Stimulated activated CD4-positive, alpha-beta T cell treated with anti-CD3 and anti-CD28 coated beads, Interleukin-1b, Interleukin-23, amount 100 ng/mL, for 1 hour (primary cell): ENCODE measurements at places on chromosomes 16 and 17.

DNA sequence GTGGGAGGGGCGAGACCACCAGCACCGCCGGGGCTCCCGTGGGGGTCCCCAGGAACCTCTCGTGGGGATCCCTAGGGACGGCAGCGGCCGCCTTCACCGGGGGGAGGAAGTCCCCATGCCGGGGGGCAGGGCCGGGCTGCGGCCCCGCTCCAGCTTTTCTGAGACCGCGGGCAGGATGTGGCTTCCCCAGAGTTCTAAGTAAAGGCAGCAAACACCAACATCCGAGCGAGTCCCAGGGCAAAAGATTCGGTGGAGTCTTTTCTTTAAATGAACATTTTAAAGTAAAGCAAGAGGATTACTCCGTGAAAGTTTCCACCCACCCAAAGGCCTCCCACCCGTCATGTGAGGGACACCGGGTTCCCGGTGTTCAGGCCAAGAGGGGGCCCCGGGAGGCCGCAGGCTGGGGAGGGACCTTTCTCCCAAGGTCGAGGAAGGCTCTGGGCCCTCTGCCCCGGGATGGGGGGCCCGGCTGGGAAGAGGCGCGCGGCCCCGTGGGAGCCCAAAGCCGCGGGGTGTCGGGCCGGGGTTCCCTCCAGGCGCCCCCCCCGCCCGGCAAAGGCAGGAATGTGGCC lies 137.2 kb upstream of the RPH3AL start:
- DNase-seq: no peak

DNA sequence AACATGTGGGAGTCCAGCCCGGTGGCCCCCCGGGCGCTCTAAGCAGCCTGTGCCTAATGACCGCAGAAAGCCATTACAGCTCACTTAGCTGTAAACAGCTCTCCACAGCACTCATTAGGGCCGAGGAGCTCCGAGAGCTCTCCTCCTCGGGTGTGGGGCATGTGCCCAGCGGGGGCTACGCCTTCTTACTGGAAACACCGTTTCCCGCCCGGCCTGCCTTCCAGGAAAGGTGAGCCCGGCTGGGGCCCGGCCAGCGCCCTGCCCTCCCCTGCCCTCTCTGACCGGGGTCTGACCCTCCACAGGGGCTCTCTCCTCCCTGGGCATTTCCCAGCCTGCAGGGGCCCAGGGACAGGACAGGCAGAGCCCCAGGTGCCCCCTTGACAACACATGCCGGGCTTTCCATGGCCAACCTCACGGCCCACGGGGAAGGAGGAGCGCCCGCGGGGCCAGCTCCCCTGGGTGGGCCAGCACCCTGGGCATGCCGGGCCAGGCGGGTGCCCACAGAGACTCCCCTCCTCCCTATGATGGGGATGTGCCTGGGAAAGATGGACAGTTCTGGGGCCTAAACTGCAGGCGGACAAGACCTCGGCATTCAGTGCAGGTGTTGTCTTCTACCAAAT lies 72.6 kb downstream of the SDK2 start:
- no peak for DNase-seq

GRCh38 chr16:8768692-8769091 lies 28.7 kb downstream of the TMEM186 start:
- DNase-seq: no peak

DNA sequence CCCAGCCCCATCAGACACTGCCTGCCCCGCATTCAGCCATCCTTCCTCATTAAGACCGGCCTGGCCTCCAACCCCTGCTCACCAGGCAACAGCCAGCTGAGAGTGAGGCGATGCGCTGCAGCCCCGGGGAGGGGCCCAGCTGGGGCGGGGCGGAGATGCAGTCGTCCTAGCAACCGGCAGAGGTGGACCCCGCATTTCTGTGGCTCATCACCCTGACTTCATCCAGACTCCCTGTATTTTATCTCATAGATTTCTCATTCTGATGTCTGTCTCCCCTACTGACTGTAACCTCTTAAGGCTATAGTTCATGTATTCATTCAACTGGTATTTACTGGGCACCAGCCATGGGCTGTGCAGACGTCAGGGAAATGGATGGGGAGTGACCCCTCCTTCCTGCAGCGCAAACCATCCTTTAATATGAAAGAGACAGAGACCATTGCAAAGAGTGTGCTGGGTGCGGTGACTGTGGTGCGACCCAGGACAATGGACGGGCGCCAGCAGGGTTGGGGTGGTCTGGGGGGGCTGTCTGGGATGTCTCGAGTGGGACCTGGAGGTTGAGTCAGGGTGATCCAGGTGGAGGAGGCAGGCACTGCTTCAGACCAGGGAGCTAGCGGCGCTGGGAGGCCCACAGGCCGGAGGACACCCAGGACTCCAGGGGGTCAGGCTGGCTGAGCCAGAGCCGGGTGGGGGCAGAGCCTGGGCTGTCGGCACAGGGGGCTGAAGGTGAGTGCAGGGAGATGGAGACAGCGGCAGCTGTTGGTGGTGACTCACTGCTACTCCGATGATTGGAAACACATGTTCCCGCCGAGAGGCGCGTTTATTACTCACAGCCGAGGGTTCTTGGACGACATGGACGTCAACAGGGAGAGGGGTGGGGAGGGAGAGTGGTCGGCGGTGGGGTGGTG lies 10.5 kb upstream of the TIMP2 start:
- DNase-seq: no peak

GRCh38 chr17:29283496-29283895 lies 10.5 kb downstream of the NUFIP2 start:
- DNase-seq: no peak

- no peak for DNase-seq
These were observed 4.5 kb downstream of the PLLP start for GRCh38 chr16:57279780-57280638.

GRCh38 chr16:66164581-66165247 lies 201.8 kb upstream of the CDH5 start:
- DNase-seq: no peak

DNA sequence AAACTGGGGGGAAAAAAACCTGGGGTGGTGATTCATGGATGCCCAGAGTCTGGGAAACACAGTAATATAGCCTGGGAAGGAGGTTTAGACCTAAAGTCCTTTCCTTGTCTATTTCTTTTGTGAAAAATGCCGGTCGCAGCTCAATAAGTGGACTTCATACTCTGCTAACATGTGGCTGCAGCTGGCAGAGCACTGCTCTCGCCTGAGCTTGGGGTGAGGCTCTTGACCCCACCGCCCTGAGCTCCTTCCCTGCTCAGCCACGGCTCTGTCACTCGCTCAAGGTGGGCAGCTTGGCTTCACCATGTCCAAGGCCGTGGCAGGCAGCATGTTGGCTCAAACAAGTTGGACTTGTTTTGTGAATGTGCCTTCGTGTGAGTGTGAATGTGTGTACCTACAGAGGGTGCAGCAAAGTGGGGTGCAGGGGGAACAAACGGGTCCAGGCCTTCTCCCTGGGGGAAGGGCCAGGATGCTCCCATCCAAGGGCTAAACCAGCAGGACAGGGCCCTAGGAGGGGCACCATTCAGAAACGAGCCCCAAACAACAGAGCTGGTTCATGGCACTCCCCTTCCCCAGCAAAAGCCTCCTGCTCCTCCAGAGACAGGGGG lies 4.9 kb downstream of the FA2H start:
- DNase-seq: no peak

GRCh38 chr17:2094891-2095535 lies 40.1 kb downstream of the HIC1 start:
- DNase-seq: no peak

GRCh38 chr17:40283662-40284061 lies 4.0 kb upstream of the CDC6 start:
- DNase-seq: no peak
